GM03348 (cell line): ENCODE measurements at places on chromosomes 2 and 18.

- DNase-seq, result no peak
Measured at GRCh38 chr2:29589440-29590103, 331.8 kb downstream of the ALK start.

- no peak for DNase-seq
Measured at GRCh38 chr2:124559236-124559635, 534.1 kb downstream of the CNTNAP5 start.

- no peak for DNase-seq
Measured at GRCh38 chr2:56806924-56807323, 623.1 kb downstream of the CCDC85A start.

DNA sequence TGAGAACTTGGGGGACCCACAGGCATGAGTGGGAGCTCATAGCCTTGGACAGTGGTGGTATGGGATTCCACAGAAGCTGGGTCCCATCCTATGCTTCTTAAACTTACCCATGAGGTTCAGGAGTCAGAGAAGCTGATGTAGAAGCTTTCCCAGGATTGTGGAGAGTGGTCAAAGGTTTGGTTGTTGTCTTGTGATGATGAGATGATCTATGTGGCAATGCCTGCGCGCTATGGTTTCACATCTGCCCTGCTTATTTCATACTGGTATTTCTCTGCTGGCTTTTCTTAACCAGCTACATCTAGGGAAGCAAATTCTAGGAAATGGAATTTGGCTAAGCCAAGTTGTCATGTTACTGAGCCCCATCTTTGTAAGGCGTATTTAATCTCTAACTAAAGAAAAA lies 168.6 kb downstream of the ZNF407 start:
- no peak for DNase-seq

GRCh38 chr2:238344517-238344916 lies 24.2 kb downstream of the TRAF3IP1 start:
- no peak for DNase-seq

GRCh38 chr2:192203876-192204275 lies 9.1 kb upstream of the TMEFF2 start:
- DNase-seq, result no peak

DNA sequence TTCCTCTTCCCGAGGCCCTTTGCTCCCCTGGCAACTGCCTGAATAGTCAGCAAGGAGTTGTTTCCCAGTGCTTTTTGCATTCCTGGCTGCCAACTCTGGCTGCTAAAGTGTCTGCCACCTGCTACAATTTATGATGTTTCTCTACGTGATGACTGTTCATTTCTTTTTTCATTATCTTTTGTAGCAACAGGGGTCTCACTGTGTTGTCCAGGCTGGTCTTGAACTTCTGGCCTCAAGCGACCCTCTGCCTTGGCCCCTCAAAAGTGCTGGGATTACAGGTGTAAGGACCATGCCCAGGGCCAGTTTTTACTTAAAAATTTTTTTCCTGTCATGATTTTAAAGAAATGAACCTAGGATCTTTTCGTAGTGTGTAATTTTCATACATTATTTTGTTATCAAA lies 11.3 kb downstream of the EHBP1 start:
- no peak for DNase-seq

DNA sequence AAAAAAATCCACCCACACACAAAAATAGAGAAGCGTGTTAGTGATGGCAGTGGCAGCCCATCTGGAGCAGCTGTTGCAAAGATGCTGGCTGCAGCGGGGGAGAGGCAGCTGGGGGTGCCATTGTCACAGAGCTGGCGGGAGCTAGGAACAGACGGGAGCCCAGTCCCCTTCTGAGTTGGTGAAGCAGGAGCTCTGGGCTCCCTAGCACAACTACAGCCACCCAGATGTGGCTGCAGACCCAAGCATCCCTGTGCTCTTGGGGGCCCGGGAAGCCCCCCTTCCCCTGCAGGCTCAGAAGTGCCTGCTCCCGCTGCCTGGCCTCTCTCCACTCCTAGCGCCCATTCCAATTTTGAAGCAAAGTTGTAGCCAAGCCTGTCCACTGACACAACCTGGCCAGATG lies 366.6 kb upstream of the MC4R start:
- DNase-seq, result no peak

GRCh38 chr2:191026377-191026776 lies 12.4 kb upstream of the STAT1 start:
- DNase-seq, result no peak

- DNase-seq, result no peak
Measured at GRCh38 chr2:108370080-108370479, 7.7 kb upstream of the SULT1C4 start.

DNA sequence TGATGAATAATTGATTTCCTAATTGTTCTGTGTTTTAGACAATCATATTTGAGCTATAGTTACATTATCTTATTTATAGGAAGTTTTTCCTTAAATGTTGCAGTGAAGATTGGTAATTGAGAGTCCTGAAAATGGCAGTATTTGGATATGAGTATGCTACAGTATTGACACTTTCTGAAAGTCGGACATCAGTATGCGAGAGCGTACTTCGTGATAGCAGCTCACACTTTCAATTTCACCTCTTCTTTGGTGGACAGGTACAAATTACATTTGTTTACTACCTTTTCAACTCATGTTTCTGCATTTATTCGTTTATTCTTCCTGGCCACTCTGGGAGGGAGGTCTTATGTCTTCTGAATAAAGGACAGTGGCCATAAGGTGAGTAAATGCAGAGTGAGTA lies 38.7 kb downstream of the EML4 start:
- DNase-seq, result no peak

DNA sequence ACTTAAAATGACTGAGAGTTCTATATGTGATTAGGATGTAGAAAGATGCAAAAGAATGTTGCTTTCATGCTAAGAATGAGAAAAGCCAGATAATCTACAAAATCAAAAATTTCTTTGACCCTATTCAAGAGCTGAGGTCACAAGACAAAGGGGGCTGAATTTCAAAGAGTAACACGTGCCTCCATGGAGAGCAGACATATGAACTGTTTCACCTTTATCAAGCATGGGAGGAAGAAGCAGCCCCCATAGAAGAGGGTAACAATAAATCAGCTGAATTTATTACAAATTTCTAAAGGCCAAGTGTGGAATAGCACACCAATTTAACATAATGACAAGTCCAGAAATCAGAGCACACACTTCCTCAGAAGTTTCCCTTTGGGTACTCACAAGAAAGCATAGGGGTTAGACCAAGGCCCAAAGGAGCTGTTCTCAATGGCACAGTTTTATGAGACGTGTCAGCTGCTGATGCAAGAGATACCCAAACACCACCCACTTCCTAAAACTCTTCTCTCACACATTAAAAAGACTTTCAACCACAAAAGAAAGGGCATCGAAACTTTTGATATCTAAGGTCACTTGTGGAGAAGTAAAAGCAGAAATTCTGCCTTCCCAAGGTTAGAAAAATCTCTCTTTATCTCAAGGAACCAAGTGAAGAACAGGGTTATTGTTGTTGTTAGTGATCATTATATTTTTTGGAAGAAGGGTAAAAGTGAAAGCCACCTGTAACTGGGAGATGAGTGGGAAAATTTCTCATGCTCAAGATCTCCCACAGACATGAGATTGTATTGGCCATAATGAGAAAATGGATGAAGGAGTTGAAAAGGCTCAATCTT lies 950.1 kb downstream of the TRIB2 start:
- no peak for DNase-seq

DNA sequence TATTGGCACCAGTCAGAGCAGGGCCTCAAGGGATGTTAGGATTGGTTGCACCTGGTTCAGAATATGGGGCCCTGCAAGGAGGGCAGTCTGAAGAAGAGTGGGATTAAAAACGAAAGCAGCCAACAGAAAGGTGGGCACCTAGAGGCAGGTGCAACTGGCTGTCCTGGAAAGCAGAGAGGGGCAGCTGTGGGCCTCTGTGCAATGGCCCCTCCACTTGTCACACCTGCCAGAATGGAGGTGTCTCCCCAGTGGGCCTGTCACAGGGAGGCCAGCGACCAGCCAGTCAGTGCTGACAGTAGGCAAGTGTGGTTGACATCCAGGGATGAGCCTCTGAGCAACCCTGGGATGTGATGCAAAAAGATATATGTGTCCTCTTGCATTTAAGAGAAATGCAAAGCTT lies 37.7 kb downstream of the INPP4A start:
- no peak for DNase-seq

- DNase-seq, result no peak
Measured at GRCh38 chr2:229910147-229910831, 11.5 kb downstream of the TRIP12 start.

DNA sequence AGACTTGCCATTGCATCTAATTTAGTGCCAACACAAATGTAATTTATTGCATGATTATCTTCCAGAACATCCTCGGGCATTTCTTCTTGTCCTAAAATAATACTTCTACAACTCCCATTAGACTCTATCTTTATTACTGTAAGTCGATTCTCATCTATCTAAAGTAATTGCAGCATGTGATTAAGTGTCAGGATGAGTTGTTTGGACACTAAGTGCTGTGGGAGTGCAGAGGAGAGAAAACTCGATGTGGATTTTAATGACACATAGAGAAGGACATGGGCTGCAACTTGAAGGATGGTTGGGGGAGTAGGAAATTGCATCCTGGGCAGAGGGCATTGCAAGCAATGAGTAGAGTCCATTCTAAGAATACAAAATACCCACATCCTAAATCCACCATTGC lies 33.5 kb downstream of the STAT4 start:
- no peak for DNase-seq

GRCh38 chr2:138395565-138396306 lies 105.8 kb upstream of the SPOPL start:
- DNase-seq, result peak; percentile 9

DNA sequence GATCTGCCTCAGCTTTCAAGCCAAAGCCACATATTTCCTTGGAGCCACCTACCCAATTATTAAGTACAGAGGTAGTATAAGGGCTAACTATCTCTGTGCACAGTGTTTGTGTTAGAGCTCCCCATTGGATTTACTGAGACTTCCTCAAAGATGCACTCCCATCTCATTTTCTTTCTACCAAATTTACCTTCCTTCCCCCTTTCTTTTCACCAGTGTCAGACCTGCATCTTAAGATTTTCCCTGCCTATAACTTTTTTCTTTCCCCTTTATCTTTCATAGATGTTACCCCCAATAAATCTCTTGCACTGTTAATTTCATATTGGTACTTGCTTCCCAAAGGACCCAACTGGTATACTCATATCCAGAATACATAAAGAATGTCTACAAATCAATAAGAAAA lies 5.9 kb upstream of the REL start:
- no peak for DNase-seq

DNA sequence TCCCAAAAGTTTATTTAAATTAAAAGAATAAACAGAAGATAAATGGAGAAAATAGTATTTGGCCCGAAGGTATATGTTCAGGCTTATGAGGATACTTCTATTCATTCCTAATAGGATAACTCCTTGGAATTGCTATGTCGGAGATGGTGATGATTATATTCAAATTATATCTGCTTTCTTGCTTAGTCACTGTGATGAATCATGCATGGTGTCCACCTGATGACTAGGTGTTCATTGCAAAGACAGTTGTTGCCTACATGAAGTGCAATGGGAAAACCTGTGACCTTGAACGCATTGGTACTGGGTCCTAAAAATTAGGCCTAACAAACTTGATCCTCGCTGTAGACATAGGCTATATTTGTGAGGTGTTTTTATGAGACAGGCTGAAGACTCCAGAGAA lies 617.3 kb upstream of the ZEB2 start:
- DNase-seq, result no peak

DNA sequence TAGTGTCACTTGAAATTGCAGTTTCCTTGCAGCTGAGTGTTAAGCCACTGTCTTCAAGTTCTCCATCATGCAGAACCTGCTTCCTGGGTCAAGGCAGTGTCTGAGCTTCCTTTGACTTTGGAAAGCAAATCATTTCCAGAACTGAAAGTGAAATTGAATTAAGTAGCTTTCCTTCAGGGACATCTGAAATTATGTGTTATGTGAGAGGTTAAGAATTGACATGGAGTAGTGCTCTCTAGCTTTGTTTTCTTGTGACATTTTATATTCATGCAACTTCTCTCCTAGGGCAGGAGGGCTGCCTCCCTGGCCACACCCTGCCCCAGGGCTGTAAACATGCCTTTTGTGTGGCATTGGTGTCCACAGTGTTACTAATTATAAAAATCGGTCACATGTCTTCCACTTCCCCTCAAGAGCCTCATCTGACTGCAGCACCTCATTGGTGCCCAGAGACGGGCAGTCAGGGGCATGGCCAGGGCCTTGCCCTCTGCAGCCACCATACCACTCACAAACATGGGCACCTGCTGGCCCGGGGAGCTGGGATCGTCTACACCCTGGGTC lies 14.4 kb downstream of the RAB12 start:
- DNase-seq, result no peak

- no peak for DNase-seq
Measured at GRCh38 chr18:54967786-54968185, 8.5 kb upstream of the CCDC68 start.

DNA sequence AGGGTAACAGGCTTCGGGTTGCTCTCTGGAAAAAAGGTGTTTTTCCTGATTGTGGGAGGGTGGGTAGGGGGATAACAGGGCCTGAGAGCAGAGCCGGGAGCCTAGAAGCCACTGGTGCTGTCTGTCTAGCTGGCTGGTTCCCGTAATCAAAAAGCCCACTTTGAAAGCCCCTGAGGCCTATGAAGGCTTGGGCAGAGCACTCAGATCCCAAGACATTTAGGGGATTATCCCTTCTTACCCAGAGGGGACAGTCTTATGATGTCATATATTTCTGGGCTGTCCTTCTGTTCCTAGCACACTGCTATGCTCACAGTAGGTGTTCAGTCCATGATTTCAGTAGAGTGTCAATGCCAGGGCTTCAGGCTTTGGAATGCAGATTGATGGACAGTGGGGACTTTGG lies 45.1 kb downstream of the CELF4 start:
- no peak for DNase-seq

- no peak for DNase-seq
Measured at GRCh38 chr2:236915186-236915585, 170.5 kb upstream of the COPS8 start.

- no peak for DNase-seq
Measured at GRCh38 chr2:173803449-173803848, 161.7 kb downstream of the SP3 start.
